Caudate nucleus (tissue), 63 donors: ENCODE measurements at places on chromosomes 12 and 14.
A peak's percentile ranks its signal among the peaks of the same experiment; 100 is the strongest.

- DNase-seq, result no peak
These were observed 45.8 kb upstream of the EIF5 start for GRCh38 chr14:103288076-103288766.

GRCh38 chr14:101177301-101177971 lies 273.9 kb upstream of the RTL1 start:
- DNase-seq, result no peak

- no peak for DNase-seq
These were observed 2.8 kb upstream of the SLC48A1 start for GRCh38 chr12:47770086-47770726.

GRCh38 chr12:57027805-57028153 lies 11.4 kb upstream of the TAC3 start:
- no peak for DNase-seq

- no peak for DNase-seq
These were observed 7.1 kb upstream of the SALL2 start for GRCh38 chr14:21533294-21533693.

GRCh38 chr12:24500421-24500820 lies 448.5 kb downstream of the BCAT1 start:
- DNase-seq, result no peak

- DNase-seq, result no peak
These were observed 86.5 kb upstream of the CEP83 start for GRCh38 chr12:94545935-94546771.

GRCh38 chr12:115185506-115185905 lies 501.5 kb upstream of the TBX3 start:
- no peak for DNase-seq

DNA sequence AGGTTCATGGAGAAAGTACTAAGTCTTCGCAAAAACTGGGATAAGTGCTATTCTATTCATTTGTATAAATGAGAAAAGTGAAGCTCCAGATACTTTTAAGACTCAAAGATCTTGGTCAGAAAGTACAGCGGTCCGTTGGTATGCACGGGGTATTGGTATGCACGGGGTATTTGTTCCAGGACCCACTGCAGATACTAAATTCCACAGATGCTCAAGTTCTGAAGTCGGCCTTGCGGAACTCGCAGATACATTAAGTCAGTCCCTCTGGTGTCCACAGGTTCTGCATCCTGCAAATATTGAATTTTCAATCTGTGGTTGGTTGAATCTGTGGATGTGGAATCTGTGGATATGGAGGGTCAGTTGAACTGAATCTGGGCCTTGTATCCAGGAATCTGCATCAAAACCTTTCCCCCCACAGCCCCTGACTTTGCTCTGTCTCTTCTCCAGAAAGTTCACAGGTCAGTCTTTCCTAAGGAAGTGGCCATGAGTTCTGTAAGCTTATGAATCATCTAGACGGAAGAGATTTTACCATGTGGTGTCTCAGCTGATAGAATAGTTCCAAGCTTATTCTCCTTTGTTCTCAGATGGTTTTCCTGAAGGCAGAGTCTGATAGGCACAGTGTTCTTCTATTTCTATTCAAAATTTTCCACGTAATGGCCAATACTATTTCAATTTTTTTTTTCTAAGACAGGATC lies 274.7 kb downstream of the NEDD1 start:
- DNase-seq, result no peak

DNA sequence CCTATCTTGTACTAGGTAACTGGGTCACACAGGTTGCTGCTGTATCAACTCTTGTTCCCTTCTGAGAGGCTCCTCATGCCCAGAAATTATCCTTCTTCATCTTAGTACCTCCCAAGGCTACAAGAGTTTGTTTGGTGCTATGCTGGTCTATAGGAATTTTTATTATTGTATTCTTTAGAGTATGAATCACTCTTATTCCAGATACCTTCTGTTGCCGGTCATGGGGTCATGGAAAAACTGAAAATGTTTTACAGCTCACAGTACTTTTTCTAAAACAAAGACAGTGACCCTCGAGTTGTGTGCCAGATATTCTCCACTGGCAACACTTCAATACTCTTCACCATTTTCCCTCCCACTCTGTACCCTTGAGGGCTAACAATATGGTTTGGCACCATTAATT lies 1598.0 kb upstream of the TMEM132C start:
- no peak for DNase-seq

DNA sequence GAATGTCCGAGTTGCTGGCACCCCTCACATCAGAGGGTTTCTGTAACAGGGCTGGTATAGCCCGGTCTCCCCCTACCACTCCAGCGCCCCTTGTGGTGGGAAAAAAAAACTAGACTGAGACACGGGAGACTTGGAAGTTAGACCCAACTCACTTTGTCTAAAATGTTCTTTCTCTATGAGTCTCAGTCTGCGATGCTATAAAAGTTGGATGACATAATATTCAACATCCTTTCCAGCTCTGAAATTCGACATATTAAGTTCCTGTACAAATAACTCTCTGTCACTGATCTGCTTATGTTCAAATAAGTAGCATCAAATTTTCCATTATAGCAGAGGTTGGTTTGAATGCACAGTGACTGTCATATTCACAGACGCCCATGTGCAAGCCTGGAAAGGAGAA lies 25.7 kb upstream of the TC2N start:
- DNase-seq, result no peak

GRCh38 chr14:55051423-55052268 lies at the start of gene MAPK1IP1L:
TSS of gene MAPK1IP1L (plus strand) at chr14:55051647. CDS start at chr14:55061684, 10,037 bp downstream.
- peak; percentile 91 for DNase-seq

- DNase-seq, result no peak
These were observed 16.9 kb upstream of the PPP4R4 start for GRCh38 chr14:94157197-94157596.

GRCh38 chr12:42507565-42507964 lies 82.0 kb downstream of the PRICKLE1 start:
- no peak for DNase-seq

DNA sequence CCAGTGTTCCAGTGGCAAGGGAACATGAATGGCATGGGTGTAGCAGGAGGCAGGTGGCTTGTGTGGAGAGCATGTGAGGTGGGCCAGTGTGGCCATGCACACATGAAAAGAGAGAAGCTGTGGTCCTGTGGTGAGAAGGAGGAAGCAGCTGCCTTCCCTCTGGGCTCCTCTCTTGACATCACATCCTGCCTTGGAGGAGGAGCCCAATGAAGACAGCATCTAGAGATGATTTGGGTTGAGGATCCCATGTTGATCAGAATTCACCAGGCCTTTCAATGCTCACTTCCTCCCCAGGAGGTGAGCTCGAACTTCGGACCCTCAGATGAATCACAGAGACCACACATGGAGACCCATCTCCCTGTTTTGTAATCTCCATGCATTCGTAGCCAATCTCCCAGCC lies 82.6 kb downstream of the LRRC74A start:
- no peak for DNase-seq

DNA sequence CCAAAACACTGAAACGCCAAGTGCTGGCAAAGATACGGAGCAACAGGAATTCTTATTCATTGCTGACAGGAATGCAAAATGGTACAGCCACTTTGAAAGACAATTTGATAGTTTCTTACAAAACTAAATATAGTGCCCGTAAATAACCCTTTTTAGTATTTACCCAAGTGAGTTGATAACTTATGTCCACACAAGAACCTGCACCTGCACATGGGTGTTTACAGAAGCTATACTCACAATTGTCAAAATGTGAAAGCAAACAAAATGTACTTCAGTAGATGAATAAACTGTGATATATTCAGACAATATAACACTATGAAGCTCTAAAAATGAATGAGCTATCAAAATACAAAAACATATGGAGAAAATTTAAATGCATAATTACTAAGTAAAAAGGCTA lies 86.6 kb downstream of the ATXN7L3B start:
- no peak for DNase-seq

- DNase-seq, result no peak
These were observed 134.7 kb downstream of the FGD4 start for GRCh38 chr12:32533971-32534590.

GRCh38 chr14:92425101-92425500 lies 88.5 kb upstream of the RIN3 start:
- no peak for DNase-seq

- no peak for DNase-seq
These were observed 92.9 kb downstream of the PAWR start for GRCh38 chr12:79597910-79598309.

DNA sequence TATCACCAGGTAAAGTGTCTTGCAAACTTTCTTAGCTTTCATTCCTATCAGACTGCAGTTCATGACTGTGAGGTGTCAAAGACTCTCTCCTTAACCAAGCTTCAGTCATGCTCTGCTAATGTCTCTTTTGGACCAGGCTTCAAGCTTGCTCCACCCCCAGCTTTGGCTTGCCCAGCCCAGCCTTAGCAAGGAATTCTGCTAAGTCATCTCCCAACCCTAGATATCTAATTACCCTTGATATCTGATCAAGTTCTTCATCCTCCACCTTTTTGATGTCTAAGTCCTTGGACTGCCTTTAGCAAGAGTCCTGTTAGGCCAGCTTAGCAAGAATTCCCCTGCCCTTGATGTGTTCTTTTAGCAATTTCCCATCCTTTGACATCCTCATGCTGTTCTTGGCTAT lies 108.9 kb upstream of the FGD4 start:
- no peak for DNase-seq

GRCh38 chr12:16482726-16483125 lies 123.2 kb downstream of the LMO3 start:
- DNase-seq, result no peak

DNA sequence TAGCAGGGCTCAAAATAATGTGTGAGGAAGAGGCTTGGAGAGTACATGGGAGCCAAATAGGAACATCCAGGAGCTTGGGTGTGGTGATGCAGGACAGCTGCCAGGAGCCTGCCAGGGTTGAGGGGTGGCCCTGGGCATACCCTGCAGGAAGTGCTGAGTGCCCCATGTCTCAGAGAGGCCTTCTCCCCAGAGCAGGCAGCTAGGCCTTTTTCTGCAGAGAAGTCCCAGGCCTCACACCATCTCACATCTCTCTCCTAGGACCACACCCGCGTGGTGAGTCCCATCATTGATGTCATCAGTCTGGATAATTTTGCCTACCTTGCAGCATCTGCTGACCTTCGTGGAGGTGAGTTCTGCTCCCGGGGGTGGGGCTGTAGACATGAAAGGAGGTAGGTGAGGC lies 66.9 kb downstream of the ERH start:
- no peak for DNase-seq

DNA sequence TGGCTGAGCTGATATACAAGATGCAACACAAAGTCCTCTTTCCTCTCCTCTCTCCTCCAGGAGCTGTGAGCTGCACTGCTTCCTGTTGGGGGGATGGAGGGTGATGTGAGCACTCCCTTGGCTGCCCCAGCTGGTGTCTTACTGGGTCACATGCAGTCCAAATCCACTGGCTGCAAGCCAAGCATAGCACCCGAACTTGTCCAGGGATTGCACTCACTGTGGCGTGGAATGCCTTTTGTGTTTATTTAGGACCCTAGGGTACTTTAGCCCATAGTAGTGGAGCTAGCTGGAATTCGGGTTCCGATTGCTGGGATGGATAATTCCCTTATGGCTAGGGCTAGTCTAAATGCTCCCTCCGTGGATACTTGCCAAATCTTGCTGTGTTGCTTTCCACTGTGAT lies 424.9 kb upstream of the SYT1 start:
- no peak for DNase-seq

DNA sequence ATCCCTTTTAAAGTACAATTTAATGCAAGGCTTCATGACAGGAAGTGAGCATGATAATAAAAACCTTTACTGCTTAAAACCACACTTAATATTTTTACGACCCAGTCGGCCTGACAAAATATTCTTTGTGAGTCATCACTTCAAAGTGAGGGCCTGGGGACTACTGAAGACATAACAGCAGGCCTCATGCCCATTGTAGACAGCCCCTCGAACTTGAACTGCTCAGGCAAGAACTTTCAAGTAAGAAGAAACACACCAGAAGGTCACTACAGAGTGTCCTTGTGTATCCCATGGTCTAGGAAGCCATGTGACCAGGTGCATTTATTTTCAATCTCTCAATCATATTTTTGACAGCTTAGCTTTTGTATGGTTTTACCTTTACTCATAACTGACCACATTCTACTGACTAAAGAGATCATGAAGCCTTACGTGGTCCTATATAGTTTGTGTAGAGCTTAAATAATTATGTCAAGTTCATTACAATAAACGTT lies 61.4 kb upstream of the MANSC4 start:
- no peak for DNase-seq

DNA sequence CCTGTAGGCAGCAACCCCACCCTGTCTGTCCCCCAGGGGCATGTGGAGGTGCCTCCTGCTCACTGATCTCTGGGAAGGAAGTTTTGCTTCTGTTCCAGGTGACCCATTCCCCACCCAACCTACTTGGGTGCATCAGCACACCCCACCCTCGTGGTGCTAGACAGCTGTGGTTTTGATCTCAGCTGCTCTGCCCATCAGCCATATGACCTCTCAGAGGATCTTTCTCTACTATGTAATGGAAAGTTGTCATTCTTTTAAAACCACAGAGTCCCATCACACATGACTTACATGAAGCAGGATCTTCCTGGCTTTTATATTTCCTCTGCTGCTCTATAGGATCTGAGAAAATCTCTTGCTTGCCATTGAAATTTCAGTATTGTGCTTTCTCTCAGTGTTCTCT lies 13.5 kb upstream of the KRT82 start:
- DNase-seq, result no peak

DNA sequence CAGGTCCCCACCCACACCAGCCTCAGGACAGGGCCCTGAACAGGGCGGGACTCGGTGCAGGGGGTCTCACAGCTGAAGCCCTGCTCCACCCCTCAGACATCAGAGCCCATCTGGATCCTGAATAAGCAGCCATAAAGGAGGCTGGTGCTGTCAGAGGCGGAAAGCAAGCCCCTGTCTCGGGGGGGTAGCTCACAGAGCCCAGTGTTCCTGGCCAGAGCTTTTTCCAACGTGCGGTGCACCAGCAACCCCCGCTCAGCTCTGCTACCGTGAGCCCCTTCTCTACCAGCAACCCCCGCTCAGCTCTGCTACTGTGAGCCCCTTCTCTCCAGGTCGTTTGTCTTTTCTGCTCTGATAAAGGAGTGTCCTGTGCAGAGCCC lies 136.5 kb upstream of the SFSWAP start:
- DNase-seq, result no peak

- DNase-seq, result no peak
These were observed 363.8 kb upstream of the TMEM132C start for GRCh38 chr12:127903146-127903545.

- no peak for DNase-seq
These were observed 7.8 kb downstream of the PITPNM2 start for GRCh38 chr12:123142921-123143735.

GRCh38 chr12:65415826-65416225 lies 137.3 kb downstream of the MSRB3 start:
- DNase-seq, result no peak

GRCh38 chr12:105120551-105120950 lies 13.0 kb downstream of the WASHC4 start:
- DNase-seq, result no peak

DNA sequence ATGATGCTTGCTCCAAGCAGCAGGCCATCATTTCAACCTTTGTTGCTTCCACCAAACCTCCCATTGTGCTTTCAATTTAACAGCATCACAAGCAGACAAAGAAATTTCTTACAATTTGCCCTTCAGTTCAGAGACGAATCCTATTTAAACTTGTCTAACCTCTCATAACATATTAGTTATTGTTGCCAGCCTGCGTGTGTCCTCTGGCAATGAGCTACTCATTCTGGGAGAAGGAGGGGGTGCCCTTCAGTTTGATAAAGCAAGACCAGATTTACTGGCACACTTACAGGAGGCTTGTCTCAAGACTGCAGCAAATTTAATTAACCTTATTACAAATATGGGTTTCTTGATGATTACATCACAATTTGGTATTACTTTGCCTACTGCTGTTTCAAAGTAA lies 203.6 kb upstream of the SOX5 start:
- DNase-seq, result no peak
